Effector CD4-positive, alpha-beta T cell (primary cell): ENCODE measurements at places on chromosomes 4 and X.

GRCh38 chr4:26302031-26302899, 18.5 kb upstream of the RBPJ start:
- no peak for DNase-seq

GRCh38 chr4:55439023-55439422, 43.3 kb downstream of the TMEM165 start:
- DNase-seq = no peak

- no peak for DNase-seq
Measured at GRCh38 chrX:133794126-133794525, 191.3 kb downstream of the GPC3 start.

GRCh38 chrX:74779175-74779574, 146.1 kb downstream of the NEXMIF start:
- DNase-seq = no peak

- no peak for DNase-seq
Measured at GRCh38 chrX:19593690-19594089, 78.4 kb upstream of the MAP3K15 start.

GRCh38 chr4:94332983-94333590, 9.5 kb downstream of the HPGDS start:
- DNase-seq = no peak

GRCh38 chr4:127210893-127211649, 421.7 kb upstream of the INTU start:
- no peak for DNase-seq

DNA sequence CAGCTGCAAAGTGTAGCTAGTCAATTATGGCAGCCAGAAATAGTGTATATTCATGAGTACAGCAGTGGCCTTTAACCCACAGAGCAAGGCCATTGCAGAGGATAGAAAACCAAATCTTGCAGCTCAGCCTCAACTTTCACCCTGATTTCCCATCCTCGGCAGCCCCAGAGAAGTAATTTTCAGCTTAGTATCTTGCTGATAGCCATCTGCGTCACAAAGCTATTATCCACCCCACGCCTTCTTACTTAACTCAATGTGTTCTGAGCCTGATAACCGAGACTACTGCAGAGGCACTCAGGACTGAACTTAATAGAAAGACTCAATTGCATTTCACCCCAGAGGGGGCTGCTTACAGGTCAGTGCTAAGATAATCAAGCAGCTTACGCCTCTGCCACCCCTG, 174.5 kb upstream of the MAOA start:
- DNase-seq = no peak

GRCh38 chr4:14596904-14597303, 405.4 kb upstream of the CPEB2 start:
- no peak for DNase-seq

DNA sequence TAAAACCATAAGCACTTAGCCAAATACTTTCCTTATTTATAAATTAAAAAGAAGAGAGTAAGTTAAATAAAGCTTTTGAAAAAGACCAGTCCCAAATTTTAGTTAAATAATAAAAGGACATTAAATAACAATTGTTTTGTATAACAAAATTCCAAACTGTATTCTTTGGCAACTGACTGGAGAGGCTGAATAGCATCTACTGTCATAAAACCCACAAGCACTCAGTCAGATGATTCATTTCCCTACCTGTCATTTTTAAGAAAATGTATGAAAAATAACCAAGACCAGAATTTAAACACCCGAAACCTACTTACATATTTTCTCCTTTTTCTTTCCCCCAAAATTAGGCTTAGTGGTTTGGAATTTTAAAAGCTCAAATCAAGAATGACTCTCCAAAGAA, 32.5 kb upstream of the SMIM10L2A start:
- no peak for DNase-seq

- DNase-seq = no peak
Measured at GRCh38 chrX:116749943-116750342, 287.2 kb upstream of the CT83 start.

DNA sequence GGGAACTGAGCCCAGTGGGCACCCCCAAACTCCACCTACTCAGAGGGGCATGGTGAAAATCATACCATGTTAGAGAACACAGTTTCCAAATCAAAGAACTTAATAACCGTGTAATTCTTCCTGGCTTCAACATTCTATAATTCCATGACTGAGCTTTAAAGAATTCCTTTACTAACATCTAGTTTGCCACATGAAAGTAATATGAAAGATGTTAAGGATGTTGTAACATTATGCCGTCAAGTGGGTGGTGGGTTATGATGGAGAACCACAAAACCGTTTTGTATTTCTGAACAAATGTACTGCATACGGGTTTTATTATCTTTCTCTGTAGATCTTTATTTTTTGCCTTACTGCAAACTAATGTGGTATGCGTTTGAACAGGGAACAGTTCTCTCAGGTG, 549.0 kb upstream of the MAGEB2 start:
- no peak for DNase-seq

DNA sequence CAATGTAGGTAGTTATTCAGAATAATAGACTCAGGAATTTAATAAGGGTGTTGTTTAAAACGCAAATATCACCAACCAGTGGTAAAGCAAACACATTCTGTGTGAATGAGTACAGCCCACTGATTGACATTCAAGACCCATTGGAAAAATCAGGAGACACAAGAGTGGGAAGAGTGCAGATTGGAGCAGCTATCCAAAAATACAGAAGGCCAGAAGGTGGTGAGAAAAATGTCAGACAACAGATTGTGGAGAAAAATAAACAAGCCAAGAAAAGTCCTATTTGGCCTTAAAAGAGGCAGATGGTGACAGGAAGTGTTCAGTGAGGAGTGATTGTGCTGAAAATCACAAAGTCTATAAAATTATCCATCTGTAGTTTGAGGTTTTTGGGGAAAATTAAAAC, 39.3 kb downstream of the CPE start:
- no peak for DNase-seq
